ENCODE measurements at places on chromosomes 12 and 14.
A peak's percentile ranks its signal among the peaks of the same experiment; 100 is the strongest.

GRCh38 chr14:92958373-92959188 is 35.6 kb downstream of the CHGA start:
- peaks cover 58% of the 10 kb centered on the region for H3K4me1 ChIP-seq
- no peaks in the 10 kb centered on the region for H3K27me3 ChIP-seq
- no peak overlapping the region for H3K4me3 ChIP-seq

GRCh38 chr14:54775486-54776140 is 127.0 kb downstream of the GCH1 start:
- H3K4me1 ChIP-seq, result peaks cover 78% of the 10 kb centered on the region
- no peaks in the 10 kb centered on the region for H3K27me3 ChIP-seq
- H3K4me3 ChIP-seq, result no peak overlapping the region
- peak overlapping the region; percentile 95 for H3K27ac ChIP-seq

DNA sequence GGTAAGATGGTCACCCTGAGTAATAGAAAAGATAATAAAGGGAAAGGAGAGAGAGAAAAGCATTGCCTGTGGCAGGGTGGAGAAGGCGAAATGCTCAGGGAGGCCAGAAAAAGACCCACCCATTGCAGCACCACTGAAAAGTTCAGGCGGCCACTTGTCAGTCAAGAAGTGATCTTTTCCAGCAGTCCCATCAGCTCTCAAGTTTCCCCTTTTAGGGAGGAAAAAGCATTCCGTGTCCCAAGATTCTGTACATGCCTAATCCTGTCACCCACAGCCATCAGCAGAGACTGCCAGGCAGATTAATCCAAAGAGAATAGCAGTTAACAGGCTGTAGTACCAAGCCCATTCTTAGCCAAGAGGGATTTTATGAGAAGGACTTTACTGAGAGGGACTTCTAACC is 11.9 kb downstream of the SLC38A1 start:
- H3K36me3 ChIP-seq, result no peaks in the 10 kb centered on the region
- H3K27me3 ChIP-seq, result no peaks in the 10 kb centered on the region
- H3K27ac ChIP-seq, result peak overlapping the region; percentile 4
- no peak overlapping the region for H3K4me3 ChIP-seq
- H3K4me1 ChIP-seq, result peaks cover 20% of the 10 kb centered on the region

- H3K36me3 ChIP-seq, result no peaks in the 10 kb centered on the region
- no peak overlapping the region for H3K4me3 ChIP-seq
- peaks cover 14% of the 10 kb centered on the region for H3K4me1 ChIP-seq
- H3K27ac ChIP-seq, result no peak overlapping the region
- no peak for DNase-seq
Measured at GRCh38 chr12:106042037-106042436, 96.7 kb downstream of the NUAK1 start.

DNA sequence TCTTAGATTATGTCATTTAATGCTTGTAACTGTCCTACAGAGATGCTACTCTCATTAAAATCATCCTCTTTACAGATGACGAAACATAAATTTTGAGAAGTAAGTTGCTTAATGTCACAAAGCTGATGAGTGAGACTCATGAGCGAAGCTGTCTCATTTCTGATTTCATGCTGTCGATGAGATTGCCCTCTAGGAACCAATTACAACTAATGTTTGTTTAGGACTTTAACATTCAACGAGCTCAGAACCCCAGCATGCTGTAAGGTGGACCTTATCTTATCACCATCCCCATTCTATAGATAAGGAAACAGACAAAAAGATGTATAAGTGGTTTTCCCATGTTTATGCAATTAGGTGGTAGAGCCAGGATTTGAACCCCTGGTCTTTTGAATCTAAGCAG is 23.1 kb downstream of the BHLHE41 start:
- H3K36me3 ChIP-seq, result no peaks in the 10 kb centered on the region
- H3K4me1 ChIP-seq, result peaks cover 6% of the 10 kb centered on the region
- H3K4me3 ChIP-seq, result no peak overlapping the region
